ENCODE measurements at places on chromosomes 1 and 21.

GRCh38 chr1:103546496-103546895 is 21.0 kb downstream of the RNPC3 start:
- DNase-seq: no peak

GRCh38 chr1:86156566-86157455 is at the start of gene COL24A1:
TSS of gene COL24A1 (minus strand) at chr1:86156772. CDS start at chr1:86156396, 376 bp downstream.
- DNase-seq: no peak

GRCh38 chr1:82106672-82107071 is 305.9 kb downstream of the ADGRL2 start:
- DNase-seq: no peak

DNA sequence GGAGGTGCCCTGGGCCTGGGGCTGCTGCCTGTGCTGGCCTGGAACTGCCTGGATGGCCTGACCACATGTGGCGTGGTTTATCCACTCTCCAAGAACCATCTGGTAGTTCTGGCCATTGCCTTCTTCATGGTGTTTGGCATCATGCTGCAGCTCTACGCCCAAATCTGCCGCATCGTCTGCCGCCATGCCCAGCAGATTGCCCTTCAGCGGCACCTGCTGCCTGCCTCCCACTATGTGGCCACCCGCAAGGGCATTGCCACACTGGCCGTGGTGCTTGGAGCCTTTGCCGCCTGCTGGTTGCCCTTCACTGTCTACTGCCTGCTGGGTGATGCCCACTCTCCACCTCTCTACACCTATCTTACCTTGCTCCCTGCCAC is 1.8 kb downstream of the GPR3 start:
- DNase-seq: no peak

DNA sequence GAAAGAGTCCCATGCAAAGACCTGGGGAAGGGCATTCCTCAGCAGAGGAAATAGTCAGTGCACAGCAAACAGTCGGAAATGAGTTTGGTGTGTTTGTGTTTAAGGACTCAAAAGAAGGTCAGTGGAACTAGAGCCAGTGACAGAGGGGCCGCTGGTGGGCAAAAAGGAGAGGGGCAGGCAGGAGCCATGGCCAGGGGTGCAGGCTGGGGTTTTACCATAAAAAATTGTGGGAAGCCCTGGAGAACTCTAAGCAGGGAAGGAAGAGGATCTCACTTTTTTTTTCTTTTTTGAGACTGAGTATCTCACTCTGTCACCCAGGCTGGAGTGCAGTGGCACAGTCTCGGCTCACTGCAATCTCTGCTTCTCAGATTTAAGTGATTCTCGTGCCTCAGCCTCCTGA is 33.7 kb upstream of the TARDBP start:
- DNase-seq: no peak

DNA sequence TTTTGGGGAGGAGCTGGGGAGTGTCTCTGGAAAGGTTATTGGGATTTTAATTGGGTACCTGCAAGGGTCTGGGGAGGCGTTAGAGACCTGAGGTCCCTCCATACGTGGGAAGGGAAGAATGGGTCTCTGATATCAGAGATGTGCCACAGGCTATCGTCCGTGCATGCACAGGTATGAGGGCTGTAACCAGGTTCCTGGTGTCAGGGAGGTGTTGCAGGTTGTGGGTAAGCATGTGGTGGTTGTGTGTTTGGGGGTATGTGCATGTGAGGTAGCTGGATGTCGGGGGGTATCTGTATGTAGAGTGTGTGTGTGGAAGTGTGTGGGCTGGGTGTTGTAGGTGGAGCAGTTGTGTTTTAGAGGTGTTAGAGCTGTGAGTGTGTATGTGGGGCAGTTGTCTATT is 8.3 kb downstream of the AHDC1 start:
- DNase-seq: no peak

DNA sequence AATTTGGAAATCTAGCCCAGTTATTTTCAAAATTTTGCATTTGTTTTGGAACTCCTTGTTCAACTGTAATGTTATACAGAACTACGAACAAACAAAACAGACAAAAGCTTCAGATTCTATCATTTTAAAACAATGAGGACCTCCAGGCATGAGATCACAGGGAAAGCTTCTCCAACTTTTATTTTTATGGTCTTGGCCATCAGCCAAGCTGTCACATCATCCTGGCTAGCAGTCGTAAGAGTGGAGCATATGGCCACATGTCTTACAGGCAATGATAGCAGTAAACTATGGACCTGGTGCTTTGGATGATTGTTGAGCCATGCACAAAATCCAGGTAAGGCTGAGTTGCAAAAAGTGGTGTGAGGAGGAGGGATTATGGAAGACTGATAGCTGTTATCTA is 299.6 kb downstream of the LMX1A start:
- no peak for DNase-seq

DNA sequence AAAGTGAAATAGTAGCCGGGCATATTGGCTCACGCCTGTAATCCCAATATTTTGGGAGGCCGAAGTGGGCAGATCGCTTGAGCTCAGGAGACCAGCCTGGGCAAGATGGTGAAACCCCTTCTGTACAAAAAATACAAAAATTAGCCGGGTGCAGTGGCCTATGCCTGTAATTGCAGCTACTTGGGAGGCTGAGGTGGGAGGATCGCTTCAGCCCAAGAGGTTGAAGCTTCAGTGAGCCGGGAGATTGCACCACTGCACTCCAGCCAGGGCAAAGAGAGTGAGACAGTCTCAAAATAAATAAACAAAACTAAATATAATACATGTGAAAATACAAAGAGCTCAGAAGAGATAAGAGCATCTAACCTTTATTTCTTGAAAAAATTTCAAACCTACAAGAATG is 2.3 kb upstream of the MSTO1 start:
- no peak for DNase-seq

- peak; percentile 13 for DNase-seq
Observed at GRCh38 chr1:4972761-4973320, 318.4 kb downstream of the AJAP1 start.

GRCh38 chr1:94983171-94983739 is 56.3 kb upstream of the CNN3 start:
- no peak for DNase-seq

DNA sequence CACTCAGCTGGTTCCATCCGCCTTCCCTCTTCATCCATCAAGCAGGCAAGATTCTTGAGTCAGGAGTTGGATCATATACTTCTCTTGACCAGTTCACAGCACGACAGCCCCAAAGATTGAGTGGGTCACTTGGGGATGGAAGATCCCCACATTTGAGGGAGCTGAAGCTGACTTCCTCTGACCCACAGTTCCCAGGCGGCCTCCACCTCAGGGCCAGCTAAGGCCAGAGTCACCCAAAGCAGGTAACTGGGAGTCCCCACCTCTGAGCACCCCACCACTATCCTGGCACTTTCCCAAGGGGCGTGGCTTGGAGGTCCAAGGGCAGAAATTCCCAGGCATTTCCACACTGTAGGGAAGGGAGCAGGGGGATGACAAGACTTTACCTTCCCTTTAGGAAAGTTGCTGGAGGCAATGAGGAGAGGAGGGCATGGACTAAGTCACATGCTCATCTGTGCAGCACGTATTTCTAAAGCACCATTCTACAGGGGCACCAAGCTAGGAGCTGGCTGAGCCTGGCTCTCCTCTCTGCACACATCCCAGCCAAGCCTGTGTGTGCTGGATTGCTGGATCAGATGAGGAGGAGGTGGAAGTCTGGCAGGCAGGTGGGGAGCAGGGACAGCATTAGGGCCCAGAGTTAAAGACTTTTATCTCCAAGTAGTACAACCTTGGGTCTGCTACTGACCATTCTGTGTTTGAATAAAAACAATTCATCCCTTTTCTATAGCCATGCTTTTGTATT is 1.3 kb upstream of the RD3 start:
- no peak for DNase-seq

- no peak for DNase-seq
Observed at GRCh38 chr1:170660281-170660713, 3.6 kb upstream of the PRRX1 start.

DNA sequence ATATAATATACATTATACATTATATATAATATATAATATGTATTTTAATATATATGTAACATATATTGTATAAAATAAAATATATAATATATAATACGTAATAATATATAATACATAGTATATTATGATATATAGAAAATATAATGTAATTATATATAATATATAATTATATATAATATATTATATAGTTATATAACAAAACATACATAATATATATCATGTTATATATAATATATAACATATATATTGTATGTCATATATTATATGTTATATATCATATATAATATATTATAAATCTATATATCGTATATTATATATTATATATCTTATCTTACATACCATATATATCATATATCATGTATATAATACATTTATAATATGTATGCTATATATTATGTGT is 248.2 kb upstream of the TPTE start:
- DNase-seq: no peak

- no peak for DNase-seq
Observed at GRCh38 chr1:198440842-198441241, 99.6 kb downstream of the ATP6V1G3 start.

DNA sequence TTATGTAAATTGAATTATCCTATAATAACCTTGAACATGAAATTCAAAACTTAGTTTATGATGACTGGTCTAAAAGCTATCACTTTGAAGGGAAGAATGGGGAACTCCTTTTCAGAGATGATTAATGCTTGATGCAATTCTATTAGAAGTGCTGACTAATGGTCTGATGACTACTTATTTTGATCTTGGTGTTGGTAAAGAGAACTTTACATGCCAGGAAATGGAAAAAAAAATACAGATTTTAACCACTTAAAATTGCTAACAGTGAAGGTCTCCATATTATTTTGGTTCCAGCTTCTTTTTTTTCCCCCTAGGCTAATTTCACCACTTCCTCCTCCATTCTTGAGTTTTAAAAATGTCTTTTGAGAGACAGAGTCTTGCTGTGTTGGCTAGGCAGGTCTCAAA is 22.9 kb downstream of the S1PR1 start:
- DNase-seq: no peak

GRCh38 chr1:33852711-33853110 is 11.2 kb upstream of the HMGB4 start:
- no peak for DNase-seq

DNA sequence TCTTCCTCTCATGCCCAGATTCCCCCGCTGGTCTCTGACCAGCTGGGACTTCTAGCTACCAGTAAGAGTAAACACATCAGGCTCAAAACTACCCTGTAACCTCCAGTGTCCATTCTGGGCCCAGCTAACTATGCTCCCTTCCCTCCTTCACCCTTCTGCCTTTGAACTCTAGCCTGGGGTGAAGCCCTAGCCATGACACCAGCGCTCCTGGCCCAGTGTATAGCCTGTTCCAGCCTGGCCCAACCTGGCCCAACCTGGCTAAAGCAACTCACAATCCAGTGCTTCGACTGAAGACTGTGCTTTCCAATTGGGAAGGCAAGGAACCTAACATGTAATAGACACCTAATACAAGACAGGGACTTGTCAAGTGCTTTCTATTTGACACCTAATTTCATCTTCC is 27.6 kb downstream of the CSMD2 start:
- DNase-seq: no peak

- DNase-seq: peak; percentile 83
Observed at GRCh38 chr1:1906185-1907097, 8.6 kb upstream of the CALML6 start.

GRCh38 chr1:19872190-19872589 is 10.0 kb upstream of the OTUD3 start:
- no peak for DNase-seq

GRCh38 chr1:172581273-172581672 is 48.3 kb downstream of the SUCO start:
- DNase-seq: no peak

- DNase-seq: no peak
Observed at GRCh38 chr21:35920436-35920835, 139.9 kb downstream of the SETD4 start.

DNA sequence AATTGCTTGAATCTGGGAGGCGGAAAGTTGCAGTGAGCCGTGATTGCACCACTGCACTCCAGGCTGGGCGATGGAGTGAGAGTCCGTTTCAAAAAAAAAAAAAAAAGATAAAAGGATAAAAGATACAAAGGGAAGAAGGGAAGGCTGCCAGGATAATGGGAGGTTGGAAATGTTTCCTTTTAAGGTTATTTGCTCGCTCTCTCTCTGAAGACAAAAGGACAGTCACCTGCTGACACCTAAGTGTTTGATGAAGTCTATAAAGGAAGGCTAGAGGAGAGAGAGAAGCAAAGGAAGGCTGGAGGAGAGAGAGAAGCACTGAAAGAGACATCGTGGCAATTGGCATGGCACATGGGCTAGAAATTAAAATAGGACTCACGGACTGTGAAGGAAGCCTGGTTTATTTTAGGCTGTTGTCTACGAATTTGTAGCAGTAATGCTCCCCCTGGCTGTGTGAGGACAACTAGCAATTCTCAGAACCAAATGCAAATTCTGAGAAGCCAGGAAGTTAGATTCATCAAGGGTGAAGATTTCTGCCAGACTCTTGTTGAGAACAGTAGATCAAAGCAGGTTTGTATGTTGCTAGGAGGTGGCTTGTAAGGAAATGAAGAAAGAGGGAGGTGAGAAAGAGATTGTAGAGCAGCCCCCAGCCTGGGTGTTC is 154.2 kb downstream of the ZP4 start:
- no peak for DNase-seq

DNA sequence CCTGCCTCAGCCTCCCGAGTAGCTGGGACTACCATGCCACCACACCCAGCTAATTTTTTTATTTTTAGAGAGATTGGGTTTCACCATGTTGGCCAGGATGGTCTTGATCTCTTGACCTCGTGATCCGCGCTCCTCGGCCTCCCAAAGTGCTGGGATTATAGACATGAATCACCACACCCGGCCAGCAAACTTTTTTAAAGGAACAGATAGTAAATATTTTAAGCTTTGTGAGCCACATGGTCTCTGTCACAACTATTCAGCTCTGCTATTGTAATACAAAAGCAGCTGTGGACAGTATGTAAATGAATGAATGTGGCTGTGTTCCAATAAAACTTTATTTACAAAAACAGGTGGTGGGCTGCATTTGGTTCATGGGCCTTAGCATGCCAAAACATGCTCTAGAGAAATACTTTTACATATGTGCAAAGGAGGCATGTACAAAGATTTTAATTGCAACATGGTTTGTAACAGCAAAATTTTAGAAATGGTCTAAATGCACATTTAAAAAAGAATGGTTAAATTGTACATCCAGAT is 47.0 kb downstream of the CDCP2 start:
- no peak for DNase-seq

DNA sequence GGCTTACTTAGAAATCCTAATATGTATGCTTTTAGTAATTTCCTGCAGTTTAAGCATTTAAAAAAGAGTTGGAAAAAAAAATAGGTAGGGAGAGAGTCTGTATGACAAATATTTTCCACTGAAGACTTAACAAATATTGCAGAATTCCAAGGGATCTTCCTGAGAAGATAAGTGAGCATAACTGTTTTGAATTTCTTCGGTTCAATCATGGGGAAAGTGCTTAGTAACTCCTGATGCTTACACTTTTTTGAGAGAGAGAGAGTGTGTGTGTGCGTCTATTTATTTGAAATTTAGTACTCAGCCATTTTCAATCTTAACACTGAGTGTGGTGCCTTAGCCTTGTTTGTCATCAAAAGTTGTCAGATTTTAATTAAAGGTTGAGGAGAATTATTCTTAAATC is 18.5 kb downstream of the SON start:
- no peak for DNase-seq
